ENCODE measurements at places on chromosomes 5 and 9.

DNA sequence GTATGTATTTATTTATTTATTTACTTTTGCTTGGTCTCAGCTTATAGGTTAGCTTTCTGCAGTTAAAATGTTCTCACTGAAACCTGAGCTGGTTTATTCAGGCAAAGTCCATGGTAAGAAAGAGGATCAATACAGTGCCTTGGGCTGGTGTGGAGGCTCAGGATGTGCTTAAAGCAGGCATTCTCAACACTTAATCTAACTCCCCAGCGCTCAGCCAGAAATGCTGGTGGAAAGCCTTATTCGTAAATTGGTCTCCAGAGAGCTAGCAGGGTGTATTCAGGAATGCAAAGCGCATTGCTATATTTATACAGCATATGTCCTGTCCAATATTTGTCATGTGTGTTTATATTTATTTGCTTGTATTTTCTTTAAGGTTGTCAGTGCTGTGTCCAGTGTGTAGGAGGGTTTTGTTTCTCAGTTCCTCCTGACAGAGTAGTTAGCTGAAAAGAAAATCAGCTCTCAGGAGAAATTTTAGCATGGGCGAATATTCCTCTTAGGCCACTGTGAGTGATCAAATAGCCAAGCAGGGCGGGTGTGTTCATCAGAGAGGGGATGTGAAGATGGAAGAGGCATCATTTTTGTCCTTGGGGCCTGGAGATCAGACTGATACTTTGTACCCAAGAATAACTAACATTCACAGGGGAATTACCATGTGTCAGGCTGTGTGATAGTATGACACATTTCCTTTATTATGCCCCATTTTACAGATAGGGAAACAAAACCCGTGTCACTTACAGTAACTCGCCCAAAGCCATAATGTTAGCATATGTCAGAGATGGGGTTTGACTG lies 65.8 kb downstream of the DOCK2 start:
- no peak for DNase-seq

- no peak for DNase-seq
Observed at GRCh38 chr5:139019880-139020279, 144.7 kb upstream of the LRRTM2 start.

GRCh38 chr5:44384816-44385215 lies 4.4 kb downstream of the FGF10 start:
- DNase-seq, result no peak

DNA sequence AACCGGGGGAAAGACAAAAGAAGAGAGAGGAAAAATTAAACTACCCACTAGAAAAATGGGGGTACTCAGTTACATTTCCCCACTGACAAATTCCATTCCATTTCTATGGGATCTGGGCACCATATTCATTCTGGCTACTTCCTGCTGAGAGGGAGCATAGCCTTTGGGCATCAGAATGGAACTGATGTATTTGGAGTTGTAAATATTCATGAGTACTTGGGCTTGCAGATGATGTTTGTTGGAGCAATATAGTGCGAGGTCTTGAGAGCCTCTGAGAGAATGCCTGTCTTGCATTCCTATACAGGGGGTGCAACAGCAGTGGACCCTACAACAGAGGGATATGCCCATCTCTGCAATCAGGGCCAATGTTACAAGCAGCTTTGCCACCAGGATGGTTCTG lies 16.7 kb downstream of the GMCL2 start:
- DNase-seq, result no peak

DNA sequence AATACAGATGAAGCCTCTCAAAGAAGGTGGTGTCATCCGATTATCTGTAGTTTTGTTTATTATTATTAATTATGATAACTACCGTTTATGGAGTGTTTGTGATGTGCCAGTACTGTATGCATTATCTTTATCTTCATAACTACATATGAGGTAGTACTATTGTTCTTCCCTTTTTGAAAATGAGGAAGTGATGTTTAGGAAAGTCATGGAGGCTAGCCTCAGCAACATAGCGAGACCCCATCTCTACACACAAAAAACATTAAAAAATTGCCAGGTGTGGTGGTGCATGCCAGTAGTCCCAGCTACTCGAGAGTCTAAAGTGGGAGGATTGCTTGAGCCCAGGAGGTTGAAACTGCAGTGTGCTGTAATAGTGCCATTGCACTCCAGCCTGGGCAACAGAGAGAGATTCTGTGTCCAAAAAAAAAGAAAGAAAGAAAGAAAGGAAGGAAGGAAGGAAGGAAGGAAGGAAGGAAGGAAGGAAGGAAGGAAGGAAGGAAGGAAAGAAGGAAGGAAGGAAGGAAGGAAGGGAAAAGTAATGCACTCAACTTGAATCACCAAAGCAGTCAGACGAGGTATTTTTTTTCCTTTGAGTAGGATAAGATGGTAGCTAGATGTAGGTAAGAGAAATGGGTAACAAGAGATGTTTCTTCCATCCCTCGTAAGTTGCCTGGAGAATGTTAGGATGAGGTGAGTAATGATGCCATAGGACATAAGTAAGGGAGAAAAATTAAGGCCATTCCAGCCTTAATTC lies 47.8 kb downstream of the PAM start:
- DNase-seq, result no peak

GRCh38 chr5:122172207-122172606 lies 42.9 kb downstream of the ZNF474 start:
- DNase-seq, result no peak

- DNase-seq, result no peak
Observed at GRCh38 chr5:168651648-168652047, 72.5 kb upstream of the PANK3 start.

DNA sequence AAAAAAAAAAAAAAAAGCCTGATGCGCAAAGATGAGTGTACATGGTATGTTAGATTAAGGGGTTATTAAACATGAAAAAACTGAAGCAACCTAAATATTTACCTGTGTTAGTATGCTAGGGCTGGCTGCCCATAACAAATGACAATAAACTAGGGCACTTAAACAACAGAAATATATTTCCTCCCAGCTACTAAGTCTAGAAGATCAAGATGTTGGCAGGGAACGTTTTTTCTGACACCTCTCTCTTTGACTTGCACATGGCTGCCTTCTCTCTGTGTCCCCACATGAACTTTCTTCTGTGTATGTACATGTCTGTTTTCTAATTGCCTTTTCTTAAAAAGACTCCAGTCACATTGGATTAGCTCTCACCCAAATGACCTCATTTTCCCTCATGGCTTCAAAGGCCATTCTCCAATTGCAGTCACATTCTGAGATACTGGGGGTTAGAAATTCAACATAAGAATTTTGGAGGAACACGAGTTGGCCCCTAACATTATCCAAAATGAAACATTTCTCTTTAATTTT lies 694.5 kb downstream of the CDH9 start:
- no peak for DNase-seq

DNA sequence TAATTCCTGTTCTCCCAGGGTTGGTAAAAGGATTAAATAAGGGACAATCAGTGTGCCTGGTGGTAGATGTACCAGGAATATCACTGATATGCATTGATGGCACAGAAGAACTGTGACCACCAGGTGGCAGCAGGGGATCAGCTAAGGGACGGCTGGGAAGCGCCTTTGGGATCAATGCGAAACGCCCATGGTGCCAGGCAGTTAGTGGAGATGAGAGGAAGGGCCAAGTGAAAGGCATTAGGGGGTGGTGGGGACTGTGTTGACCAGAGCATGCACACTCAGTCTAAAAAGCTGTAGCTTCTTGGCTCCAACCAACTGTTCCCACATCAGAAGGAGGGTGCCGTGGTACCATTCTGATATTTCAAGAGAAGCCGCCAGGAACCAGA lies 55.6 kb downstream of the ARHGEF37 start:
- no peak for DNase-seq

DNA sequence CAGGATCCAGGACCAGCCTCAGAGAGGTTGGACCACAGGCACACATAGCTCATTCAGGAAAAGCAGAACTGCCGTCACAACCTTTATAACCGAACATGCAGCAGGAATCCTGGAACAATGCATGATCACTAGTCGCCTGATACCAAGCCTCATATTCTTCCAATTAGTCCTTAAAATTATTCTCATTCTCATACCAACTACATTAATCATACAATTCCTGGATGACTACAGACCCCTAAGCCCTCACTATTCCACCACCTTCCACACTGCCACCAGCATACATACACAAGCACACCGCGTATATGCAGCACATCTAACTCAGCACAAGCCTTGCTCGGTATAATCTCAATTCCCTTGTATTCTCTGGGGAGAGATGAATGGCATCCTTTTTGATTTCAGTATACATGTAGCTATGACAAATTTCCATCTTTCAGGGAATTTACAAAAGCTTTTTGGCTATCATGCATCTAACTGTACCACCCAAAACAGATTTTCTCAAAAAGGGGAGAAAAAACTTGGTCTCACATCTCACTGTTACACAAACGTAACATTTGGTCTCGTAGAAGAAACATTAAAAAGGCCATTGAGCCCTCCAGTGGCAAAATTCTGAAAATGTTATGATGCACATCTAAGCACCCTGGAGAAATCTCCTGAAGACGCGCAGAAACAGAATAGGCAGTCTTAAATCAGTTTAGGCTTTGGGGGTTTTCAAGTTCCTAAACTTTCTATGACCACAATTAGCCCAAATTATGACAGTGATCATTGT lies 46.2 kb downstream of the MCTP1 start:
- DNase-seq, result peak; percentile 50

DNA sequence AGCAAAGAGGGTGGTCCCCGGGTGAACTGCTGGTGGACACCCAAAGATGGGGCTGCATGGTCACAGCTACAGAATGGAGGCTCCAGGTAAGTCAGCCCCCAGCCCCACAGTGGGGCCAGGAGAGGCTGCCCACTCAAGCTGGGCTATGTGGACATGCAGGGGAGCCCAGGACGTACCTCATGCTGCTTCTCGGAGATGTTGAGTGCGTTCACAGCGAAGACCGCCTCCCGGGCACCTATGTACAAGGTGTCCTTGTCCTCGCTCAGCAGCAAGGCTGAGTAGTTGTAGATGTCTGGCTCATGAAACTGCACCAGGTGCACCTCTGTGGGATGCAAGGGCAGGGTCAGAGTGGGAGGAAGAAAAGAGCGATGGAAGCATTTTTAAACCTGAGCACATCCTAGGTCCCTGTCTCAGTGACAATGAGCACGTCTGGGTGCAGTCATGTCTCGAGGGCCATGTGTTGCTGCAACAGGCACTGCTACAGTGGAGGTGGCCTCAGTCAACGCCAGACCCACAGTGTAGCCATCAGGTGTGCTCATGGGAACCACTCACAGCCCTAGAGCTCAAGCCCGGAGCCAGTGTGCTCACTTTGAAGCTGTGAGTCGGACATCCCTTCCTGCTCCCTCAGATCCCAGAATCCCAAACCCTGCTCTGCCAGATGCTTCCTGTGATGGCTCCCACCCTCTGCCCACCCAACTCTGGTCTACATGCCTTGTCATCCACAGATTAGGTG lies 84.6 kb downstream of the SECISBP2 start:
- no peak for DNase-seq

DNA sequence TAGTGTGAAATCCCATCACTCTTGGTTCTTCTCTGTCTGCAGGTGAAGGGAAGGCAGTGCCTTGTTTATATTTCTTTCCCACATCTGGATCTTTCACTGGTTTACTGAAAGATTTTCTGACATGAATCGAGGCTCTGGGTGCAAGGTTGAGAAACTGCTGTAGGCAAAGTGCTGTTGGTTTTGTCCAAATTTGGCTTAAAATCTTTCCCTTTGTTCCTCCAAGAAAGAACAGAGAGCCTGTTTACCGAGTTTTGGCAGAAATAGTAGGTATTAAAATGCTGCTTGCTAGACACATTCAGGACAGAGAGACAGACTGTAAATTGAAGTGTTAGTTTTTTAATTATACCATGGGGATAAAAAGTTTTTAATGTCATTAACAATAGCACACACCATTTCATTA lies 21.5 kb downstream of the SKP2 start:
- DNase-seq, result no peak

- no peak for DNase-seq
Observed at GRCh38 chr9:83342006-83342405, 196.2 kb downstream of the FRMD3 start.

DNA sequence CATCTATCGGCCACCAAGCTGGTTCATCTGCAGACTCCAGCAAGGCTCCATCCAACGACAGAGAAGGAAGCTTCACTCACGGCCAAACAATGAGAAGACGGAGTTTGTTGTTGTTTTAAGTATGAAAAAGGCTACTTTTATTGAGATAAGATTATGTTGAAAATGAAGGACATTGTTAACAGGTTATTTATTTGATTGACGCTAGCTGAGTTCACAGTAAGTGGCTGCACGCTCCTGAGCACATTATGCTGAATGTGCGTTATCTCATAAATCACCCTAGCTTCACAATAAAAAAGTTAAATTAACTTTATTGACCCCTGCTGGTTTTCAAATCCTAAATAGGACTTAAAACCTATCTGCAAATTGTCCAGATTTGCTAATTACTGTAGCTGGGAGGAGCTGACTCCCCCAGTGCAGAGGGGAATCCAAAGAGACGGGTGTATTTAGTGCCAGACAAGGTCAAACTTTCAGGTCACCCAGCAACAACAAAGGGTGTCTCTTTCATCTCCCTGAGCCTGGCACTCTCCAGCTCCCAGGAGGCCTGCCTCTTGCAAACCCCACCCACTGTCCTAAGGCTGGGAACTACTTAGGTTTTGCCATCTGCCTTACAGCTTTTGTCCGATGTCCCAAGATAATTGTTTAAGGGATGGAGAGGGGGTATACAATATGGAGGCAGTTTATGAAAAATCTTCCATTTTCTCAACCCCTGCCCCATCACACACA lies 129.2 kb downstream of the ZDHHC21 start:
- DNase-seq, result no peak

DNA sequence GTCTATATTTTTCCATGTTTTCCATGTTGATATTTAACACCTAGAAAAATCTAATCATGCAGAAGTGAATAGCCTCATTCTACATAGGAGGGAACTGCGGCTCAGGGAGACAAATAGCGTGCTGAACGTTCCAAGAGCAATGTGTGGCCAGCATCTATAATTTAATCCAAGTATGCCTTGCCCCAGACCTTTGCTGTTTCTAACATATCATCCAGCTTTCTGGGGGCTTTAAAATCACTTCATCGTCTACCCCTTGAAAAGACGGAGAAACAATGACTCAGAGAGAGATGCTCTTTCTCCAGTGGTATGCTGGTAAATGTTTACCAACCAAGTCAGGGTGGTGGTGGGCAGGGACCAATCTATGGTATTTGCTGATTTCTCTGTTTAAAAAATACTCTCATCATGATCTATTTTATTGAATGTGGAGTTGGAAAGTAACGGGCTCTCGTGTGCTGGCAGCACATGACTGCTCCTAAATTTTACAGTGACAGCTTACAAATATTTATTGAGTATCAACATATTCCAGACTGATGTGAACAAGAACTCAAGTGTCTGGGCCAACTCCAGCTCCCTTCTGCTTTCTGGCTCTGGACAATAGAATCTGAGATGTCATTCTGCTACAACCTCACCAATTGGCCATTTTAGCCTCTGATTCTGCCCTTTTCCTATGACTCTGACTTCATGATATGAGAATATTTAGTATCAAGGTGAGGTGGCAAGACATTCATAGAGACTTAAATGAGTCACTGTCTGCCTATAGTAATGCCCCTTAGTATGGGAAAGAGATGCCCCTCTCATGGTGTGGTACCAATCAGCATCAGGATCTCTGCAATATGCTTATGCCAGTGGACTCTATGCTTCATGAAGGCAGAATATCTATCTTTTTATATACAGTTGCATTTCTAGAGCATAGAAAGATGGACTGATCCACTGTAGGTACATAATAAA lies 407.4 kb upstream of the TNC start:
- DNase-seq, result no peak

GRCh38 chr5:31124026-31124425 lies 69.5 kb upstream of the CDH6 start:
- DNase-seq, result no peak

Measured in stomach (tissue), 19 donors.